Calu3 (cell line): ENCODE measurements at places on chromosomes 7 and 10. TPM values are rescaled to one million over a fixed set of nuclear protein-coding genes. Genes with fewer than 3 reads are reported as not detected.

Gene GIMAP8
- total RNA-seq, result not detected in 2 replicates

Gene MUC12
- 0.59 and 1.3 TPM in 2 replicates for total RNA-seq

Gene GDF2
- not detected in 2 replicates for total RNA-seq

Gene ZNF467
- 0.54 and 2.4 TPM in 2 replicates for total RNA-seq

Gene NMT2
- total RNA-seq, result 7.5 and 8.6 TPM in 2 replicates

Gene UBE2H
- total RNA-seq, result 103 and 115 TPM in 2 replicates

Gene ASIC3
- 11.7 and 13.6 TPM in 2 replicates for total RNA-seq

Gene LOXL4
- total RNA-seq, result 2.2 and 2.6 TPM in 2 replicates

Gene FXYD4
- not detected in 2 replicates for total RNA-seq
